Activated CD4-positive, alpha-beta T cell treated with anti-CD3 and anti-CD28 coated beads, Interleukin-2, amount 50 U/mL, for 4 hours (primary cell): ENCODE measurements at places on chromosomes 12 and 14.

DNA sequence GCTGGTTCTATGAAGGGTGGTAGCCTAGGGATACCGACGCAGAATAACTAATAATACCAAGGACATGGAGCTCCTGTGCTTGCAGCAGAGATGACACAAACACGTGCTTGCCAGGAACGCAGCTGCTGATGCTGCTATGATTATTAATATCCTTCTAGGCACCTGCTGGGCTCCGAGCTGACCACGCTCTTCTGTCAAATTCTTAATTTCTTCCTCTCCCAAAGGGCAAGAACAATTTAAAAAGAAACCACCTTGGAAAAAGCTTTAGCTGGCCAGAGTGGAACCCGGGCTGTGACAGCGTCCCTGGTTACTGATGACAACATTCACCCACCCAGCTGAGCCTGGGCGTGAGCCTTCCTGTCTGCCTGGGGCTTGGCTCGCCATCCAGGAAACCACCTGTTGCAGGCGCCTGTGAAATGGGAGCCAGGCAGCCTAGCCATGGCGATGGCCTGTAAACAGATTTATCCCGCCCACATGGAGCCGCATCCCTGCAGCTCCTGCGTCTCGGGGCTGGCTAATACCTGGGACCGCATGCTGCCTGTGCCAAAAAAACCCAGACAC is 28.8 kb downstream of the CLMN start:
- DNase-seq: no peak

GRCh38 chr12:2639020-2639298 is 155.8 kb upstream of the FKBP4 start:
- DNase-seq: no peak

- DNase-seq: no peak
These were observed 115.4 kb upstream of the PRICKLE1 start for GRCh38 chr12:42704810-42705401.

- no peak for DNase-seq
These were observed 150.9 kb upstream of the GRIP1 start for GRCh38 chr12:66829660-66830325.

DNA sequence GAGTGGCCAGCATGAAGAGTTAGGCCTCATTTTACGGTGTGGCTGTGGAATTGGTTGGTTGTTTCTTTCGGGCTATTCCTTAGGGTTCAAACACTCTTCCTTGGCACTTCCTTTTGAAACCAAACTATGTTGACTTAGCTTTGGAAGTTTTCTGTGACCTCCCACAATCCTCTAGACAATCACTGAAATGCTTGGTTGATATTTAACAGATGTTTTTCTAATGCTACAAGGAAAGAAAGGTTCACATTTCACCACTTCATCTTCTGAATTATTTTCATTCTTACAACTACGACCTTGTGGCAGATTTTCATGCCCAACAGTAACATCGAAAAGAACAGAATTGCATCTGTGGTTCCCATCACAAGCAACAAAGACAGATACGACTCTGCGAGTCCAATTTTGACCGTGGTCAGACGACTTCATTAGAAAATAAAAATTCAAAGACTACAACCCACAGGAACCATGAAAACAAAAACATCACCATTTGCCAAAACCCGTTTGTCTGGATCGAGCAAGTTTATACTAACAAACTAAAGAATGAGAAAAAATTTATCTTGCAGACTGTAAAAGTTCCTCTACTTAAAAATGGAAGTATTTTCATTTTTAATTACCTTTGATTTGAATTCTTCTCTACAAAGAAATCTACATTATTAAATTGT is 16.9 kb downstream of the PRKAB1 start:
- no peak for DNase-seq

GRCh38 chr12:17928708-17929366 is 161.2 kb downstream of the RERGL start:
- DNase-seq: no peak

DNA sequence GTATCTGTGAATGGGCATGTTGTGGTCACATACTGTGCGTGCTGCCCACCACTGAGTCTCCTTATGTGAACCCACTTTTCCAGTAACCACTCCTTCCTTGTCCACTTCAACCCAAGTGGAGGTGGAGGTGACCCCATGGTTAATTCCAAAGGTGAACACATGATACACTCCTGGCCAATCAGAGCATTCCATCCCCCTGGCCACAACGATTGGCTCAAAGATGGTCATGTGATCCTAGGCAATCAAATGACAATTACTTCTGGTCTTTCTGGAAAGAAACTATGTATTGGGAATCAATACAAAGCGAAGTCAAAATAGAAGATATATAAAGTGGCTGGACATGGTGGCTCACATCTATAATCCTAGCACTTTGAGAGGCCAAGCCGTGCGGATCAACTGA is 20.2 kb upstream of the CCDC60 start:
- no peak for DNase-seq

GRCh38 chr12:13170892-13171490 is 25.5 kb upstream of the EMP1 start:
- DNase-seq: no peak

- DNase-seq: no peak
These were observed 50.3 kb downstream of the IRAK3 start for GRCh38 chr12:66239295-66239694.

DNA sequence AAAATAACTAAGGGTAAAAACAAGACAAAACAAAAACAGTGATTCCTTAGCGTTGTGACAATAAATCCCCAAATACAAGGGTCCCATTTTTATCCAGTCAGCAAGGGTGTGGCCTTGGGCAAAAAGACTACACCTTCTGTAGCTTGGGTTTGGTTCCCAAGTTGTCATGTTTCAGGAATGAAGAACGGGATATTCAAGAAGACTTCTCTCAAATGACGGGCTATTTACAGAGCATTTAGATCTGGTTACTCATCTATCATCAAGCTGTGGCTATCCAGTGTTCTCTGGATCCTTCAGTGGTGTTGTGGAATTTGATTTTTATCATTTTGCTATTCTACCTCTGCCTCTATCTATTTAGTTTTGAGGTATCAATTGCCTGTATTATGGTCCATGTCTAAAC is 219.7 kb downstream of the SLC25A21 start:
- DNase-seq: no peak

- no peak for DNase-seq
These were observed 6.2 kb downstream of the IRF2BPL start for GRCh38 chr14:77022236-77022852.

DNA sequence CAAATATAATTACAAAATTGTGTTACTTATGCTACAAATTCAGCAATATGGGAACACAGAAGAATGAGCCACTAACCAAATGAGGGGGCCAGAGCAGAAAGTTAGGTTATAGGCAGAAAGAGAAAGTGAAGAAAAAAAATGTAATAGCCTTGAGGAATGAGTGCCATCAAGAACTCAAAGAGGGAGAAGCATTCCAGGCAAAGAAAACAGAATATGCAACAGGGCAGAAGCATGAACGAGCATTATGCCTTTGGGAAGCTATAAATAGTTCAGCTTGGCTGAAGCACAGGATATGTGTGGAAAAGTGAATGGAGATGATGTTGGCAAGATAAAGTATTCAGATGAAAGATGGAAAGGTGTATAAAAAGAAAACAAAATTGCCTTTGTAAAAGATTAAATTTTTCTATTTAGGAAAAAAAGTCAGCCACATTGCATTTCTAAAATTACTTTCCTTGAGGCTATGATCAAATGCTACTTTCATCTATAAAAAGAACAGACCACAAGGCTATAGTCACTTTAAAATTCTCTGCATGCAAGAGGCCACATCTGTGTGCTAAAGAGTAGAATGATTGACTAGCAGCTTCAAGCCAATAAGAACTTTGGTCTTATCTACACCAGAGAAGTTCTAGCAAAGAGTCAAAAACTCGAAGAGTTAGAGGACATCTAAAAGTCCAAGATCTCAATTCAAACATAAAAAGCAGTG is 193.6 kb upstream of the GARIN6 start:
- no peak for DNase-seq

GRCh38 chr14:61568572-61569011 is 126.7 kb upstream of the HIF1A start:
- DNase-seq: peak; percentile 58
